ENCODE measurements at places on chromosomes 6 and 20.

- H3K36me3 ChIP-seq, result no peaks in the 10 kb centered on the region
- no peak overlapping the region for H3K27ac ChIP-seq
- no peaks in the 10 kb centered on the region for H3K4me1 ChIP-seq
- no peaks in the 10 kb centered on the region for H3K27me3 ChIP-seq
- no peak overlapping the region for H3K4me3 ChIP-seq
- DNase-seq, result no peak
These were observed 96.2 kb upstream of the RSPO3 start for GRCh38 chr6:127022302-127022701.

GRCh38 chr6:158715330-158716311 lies 65.8 kb downstream of the SYTL3 start:
- peaks cover 67% of the 10 kb centered on the region for H3K4me1 ChIP-seq
- H3K27ac ChIP-seq, result peak overlapping the region; percentile 95
- no peak overlapping the region for H3K4me3 ChIP-seq
- H3K36me3 ChIP-seq, result peaks cover 26% of the 10 kb centered on the region
- no peak for DNase-seq

- H3K27me3 ChIP-seq, result no peaks in the 10 kb centered on the region
- H3K27ac ChIP-seq, result no peak overlapping the region
- H3K4me1 ChIP-seq, result peaks cover 3% of the 10 kb centered on the region
- H3K36me3 ChIP-seq, result peaks cover 5% of the 10 kb centered on the region
- DNase-seq, result no peak
- H3K4me3 ChIP-seq, result no peak overlapping the region
These were observed 28.5 kb upstream of the ERVFRD-1 start for GRCh38 chr6:11140056-11140455.

GRCh38 chr6:43953794-43954310 lies 173.4 kb downstream of the MRPL14 start:
- DNase-seq, result no peak
- no peaks in the 10 kb centered on the region for H3K4me1 ChIP-seq
- no peak overlapping the region for H3K27ac ChIP-seq

DNA sequence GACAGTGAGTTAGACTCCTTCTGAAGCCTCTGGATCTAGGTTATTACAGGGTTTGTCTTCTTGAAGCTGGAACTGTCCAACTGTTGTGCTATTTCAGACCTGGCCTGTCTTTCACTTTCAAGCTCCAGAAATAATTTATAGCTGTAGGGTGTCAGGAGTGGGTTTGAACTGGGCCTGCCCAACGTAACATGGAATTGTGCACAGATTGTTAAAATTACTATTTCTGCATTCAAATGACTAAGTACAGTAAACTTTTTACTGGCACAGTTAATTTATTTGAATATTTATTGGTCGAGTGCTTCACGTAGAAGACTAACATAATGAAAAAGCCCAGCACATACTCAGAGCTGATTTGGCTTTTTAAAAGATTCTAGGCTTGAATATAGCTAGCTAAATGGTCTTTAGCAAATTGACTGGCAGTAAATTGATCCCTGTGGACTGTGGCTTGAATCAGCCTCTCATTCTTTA lies 74.3 kb downstream of the ARID1B start:
- H3K4me3 ChIP-seq, result no peak overlapping the region
- no peak for DNase-seq
- H3K36me3 ChIP-seq, result no peaks in the 10 kb centered on the region
- peaks cover 33% of the 10 kb centered on the region for H3K4me1 ChIP-seq

DNA sequence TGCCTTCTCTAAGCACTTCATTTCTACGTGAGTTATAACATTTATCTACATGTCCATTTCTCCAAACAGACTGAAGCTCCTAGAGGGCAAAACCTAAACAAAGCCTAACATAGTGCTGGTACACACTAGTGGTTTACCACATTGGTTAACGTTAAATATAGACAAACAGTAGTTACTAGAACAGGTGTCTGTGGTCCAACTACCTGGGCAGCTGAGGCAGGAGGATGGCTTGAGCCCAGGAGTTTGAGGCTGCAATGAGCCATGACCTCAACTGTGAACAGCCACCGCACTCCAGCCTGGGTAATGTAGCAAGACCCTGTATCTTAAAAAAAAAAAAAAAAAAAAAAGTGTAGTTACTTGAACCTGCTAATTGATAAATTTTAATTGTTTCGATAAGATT lies 26.5 kb downstream of the PTPRK start:
- no peaks in the 10 kb centered on the region for H3K27me3 ChIP-seq
- no peak for DNase-seq
- H3K4me3 ChIP-seq, result no peak overlapping the region
- no peaks in the 10 kb centered on the region for H3K4me1 ChIP-seq

GRCh38 chr6:15936503-15936902 lies 192.4 kb upstream of the MYLIP start:
- H3K27me3 ChIP-seq, result no peaks in the 10 kb centered on the region
- H3K4me1 ChIP-seq, result no peaks in the 10 kb centered on the region
- no peak overlapping the region for H3K4me3 ChIP-seq
- no peak overlapping the region for H3K27ac ChIP-seq

- no peak for DNase-seq
- H3K4me1 ChIP-seq, result no peaks in the 10 kb centered on the region
- H3K27me3 ChIP-seq, result no peaks in the 10 kb centered on the region
- H3K36me3 ChIP-seq, result no peaks in the 10 kb centered on the region
- H3K27ac ChIP-seq, result no peak overlapping the region
- H3K4me3 ChIP-seq, result no peak overlapping the region
These were observed 66.2 kb downstream of the GMDS start for GRCh38 chr6:2179241-2179640.

DNA sequence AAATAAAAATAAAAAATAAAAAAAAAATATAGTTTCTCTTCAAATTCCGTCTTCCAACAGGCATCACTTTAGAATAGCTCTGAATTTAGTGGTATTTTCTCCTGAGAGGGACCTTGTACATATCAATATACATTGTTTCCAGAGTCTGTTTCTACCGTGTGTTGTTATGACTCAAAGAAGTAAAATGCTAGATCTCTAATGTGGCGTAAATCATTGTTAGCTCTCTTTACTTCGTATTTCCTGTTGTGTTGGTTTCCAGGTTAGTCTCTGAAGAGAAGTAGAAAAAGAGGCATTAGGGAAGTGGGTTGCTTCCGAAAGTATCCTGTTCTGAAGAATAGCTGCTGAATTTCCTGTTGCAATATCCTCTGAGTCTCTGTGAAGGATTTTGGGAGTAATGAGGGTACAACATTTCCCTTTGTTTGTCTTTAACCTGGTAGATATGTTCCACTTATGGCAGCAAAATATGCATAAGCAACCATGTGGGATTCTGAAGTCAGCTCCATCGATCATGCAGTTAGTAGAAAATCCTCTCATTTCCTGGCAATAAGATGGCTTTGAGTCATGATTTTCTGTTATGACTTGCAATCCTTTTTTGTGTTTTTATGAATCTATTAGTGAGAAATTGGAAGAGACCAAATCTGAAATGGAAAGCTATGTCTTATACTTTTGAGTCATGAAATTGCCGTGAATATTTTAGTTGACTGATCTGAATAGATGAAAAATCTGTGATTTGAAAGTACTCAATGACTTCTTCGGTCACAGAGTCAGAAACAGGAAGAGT lies 42.0 kb upstream of the MCHR2 start:
- H3K27me3 ChIP-seq, result no peaks in the 10 kb centered on the region
- H3K4me3 ChIP-seq, result no peak overlapping the region
- no peaks in the 10 kb centered on the region for H3K36me3 ChIP-seq
- H3K4me1 ChIP-seq, result no peaks in the 10 kb centered on the region

- peak; percentile 45 for DNase-seq
- H3K27ac ChIP-seq, result peak overlapping the region; percentile 98
- no peaks in the 10 kb centered on the region for H3K27me3 ChIP-seq
These were observed 942 bp downstream of the ACAT2 start for GRCh38 chr6:159762681-159763293.

GRCh38 chr6:1760876-1761275 lies 151.2 kb downstream of the FOXC1 start:
- H3K4me1 ChIP-seq, result no peaks in the 10 kb centered on the region
- DNase-seq, result no peak
- no peaks in the 10 kb centered on the region for H3K36me3 ChIP-seq
- no peak overlapping the region for H3K4me3 ChIP-seq
- no peak overlapping the region for H3K27ac ChIP-seq
- peaks cover 3% of the 10 kb centered on the region for H3K27me3 ChIP-seq

GRCh38 chr20:32516583-32517517 lies 68.3 kb downstream of the NOL4L start:
- DNase-seq, result no peak
- H3K4me1 ChIP-seq, result peaks cover 40% of the 10 kb centered on the region
- H3K4me3 ChIP-seq, result no peak overlapping the region

GRCh38 chr20:56004611-56005388 lies 519 bp downstream of the CBLN4 start:
- no peaks in the 10 kb centered on the region for H3K36me3 ChIP-seq
- H3K4me3 ChIP-seq, result no peak overlapping the region
- no peaks in the 10 kb centered on the region for H3K4me1 ChIP-seq
- H3K27ac ChIP-seq, result no peak overlapping the region
- no peak for DNase-seq

- no peak overlapping the region for H3K4me3 ChIP-seq
- no peak for DNase-seq
These were observed 184.2 kb downstream of the PHF3 start for GRCh38 chr6:63819831-63820230.

- no peaks in the 10 kb centered on the region for H3K4me1 ChIP-seq
- H3K27me3 ChIP-seq, result no peaks in the 10 kb centered on the region
- H3K27ac ChIP-seq, result peak overlapping the region; percentile 6
- DNase-seq, result no peak
- H3K4me3 ChIP-seq, result no peak overlapping the region
These were observed 490.9 kb upstream of the JARID2 start for GRCh38 chr6:14754751-14755513.

- no peak for DNase-seq
- H3K4me1 ChIP-seq, result no peaks in the 10 kb centered on the region
- no peaks in the 10 kb centered on the region for H3K36me3 ChIP-seq
- H3K27me3 ChIP-seq, result no peaks in the 10 kb centered on the region
- no peak overlapping the region for H3K4me3 ChIP-seq
These were observed 269.5 kb downstream of the PLCB1 start for GRCh38 chr20:8401556-8401955.

- no peaks in the 10 kb centered on the region for H3K27me3 ChIP-seq
- no peaks in the 10 kb centered on the region for H3K36me3 ChIP-seq
These were observed 82.2 kb downstream of the RIN2 start for GRCh38 chr20:19840111-19840710.

GRCh38 chr6:135657207-135657606 lies 159.7 kb upstream of the AHI1 start:
- H3K27me3 ChIP-seq, result no peaks in the 10 kb centered on the region
- no peak overlapping the region for H3K4me3 ChIP-seq
- no peak for DNase-seq

- peaks cover 26% of the 10 kb centered on the region for H3K36me3 ChIP-seq
- H3K27me3 ChIP-seq, result no peaks in the 10 kb centered on the region
- H3K4me1 ChIP-seq, result peaks cover 63% of the 10 kb centered on the region
These were observed at the start of gene LIME1 for GRCh38 chr20:63735859-63736718. TSS of gene LIME1 (plus strand) at chr20:63736664. CDS start at chr20:63737550, 886 bp downstream.

- H3K27ac ChIP-seq, result no peak overlapping the region
- DNase-seq, result no peak
- no peaks in the 10 kb centered on the region for H3K4me1 ChIP-seq
- H3K4me3 ChIP-seq, result no peak overlapping the region
These were observed 935.1 kb upstream of the SLC35B3 start for GRCh38 chr6:9370480-9370879.

- no peaks in the 10 kb centered on the region for H3K27me3 ChIP-seq
- no peak overlapping the region for H3K27ac ChIP-seq
- DNase-seq, result no peak
- H3K4me3 ChIP-seq, result no peak overlapping the region
- no peaks in the 10 kb centered on the region for H3K36me3 ChIP-seq
These were observed 156.6 kb downstream of the UNC5CL start for GRCh38 chr6:40882323-40882997.

- no peak for DNase-seq
- no peaks in the 10 kb centered on the region for H3K4me1 ChIP-seq
- H3K36me3 ChIP-seq, result no peaks in the 10 kb centered on the region
- H3K27me3 ChIP-seq, result no peaks in the 10 kb centered on the region
These were observed 44.1 kb upstream of the EDN1 start for GRCh38 chr6:12245763-12246718.

DNA sequence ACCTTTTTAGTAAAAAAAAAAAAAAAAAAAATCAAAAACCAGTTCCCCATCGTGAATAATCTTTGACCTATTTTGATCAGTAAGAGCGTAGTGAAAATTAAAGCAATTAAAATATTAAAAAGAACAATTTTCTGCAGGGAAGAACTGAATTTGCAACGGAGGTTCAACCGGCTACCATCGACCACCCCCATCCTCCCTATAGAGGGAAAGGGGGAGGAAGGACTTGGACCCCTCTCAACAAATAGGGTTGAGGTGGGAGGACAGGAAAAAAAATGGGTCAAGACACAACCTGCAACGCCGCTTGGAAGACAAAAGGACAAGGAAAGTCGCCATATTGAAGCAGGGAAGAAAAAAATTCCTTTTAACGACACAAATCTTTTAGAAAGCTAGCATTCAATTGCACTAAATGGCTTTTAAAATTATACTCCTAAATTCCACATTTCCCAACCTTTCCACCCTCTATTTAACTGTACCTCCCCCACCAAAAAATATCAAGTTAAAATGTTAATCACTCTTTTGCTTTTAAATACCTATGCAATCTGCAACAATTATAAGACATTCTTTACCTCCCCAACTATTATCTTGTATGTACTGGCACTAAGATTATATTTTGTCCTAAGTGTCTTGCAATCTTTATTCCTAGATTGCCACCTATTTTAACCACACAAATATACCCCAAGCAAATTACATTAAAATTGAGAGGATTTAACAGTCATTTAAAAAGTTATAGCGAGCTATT lies 1.7 kb downstream of the PPP1R10 start:
- DNase-seq, result peak; percentile 34
- H3K36me3 ChIP-seq, result peaks cover 25% of the 10 kb centered on the region
- peak overlapping the region; percentile 73 for H3K4me3 ChIP-seq
- H3K27me3 ChIP-seq, result no peaks in the 10 kb centered on the region

- H3K4me3 ChIP-seq, result no peak overlapping the region
- DNase-seq, result no peak
- H3K4me1 ChIP-seq, result peaks cover 14% of the 10 kb centered on the region
- no peaks in the 10 kb centered on the region for H3K27me3 ChIP-seq
- H3K36me3 ChIP-seq, result no peaks in the 10 kb centered on the region
These were observed 3.9 kb upstream of the CNPY3 start for GRCh38 chr6:42925248-42925857.

GRCh38 chr6:9515633-9516606 lies 899.0 kb downstream of the TFAP2A start:
- no peaks in the 10 kb centered on the region for H3K27me3 ChIP-seq
- H3K4me1 ChIP-seq, result no peaks in the 10 kb centered on the region
- H3K4me3 ChIP-seq, result no peak overlapping the region

DNA sequence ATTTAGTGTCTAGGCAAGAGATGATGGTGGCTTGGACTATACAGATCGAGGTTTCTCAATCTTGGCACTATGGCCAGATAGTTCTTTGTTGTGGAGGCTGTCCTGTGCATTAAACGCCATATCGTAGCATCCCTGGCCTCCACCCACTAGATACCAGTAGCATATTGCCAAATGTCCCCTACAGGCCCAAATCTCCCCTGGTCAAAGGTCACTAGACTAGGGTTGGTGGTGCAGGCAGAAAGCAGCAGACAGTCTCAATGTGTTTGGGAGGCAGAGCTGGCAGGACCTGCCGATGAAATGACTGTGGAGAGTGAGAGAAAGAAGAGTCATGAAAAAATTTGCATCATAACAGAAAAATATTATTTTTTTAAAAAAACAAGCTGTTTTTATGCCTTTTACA lies 63.0 kb downstream of the TRAM2 start:
- H3K4me1 ChIP-seq, result no peaks in the 10 kb centered on the region
- peaks cover 32% of the 10 kb centered on the region for H3K36me3 ChIP-seq
- no peak overlapping the region for H3K27ac ChIP-seq
- no peak overlapping the region for H3K4me3 ChIP-seq
- H3K27me3 ChIP-seq, result no peaks in the 10 kb centered on the region
- no peak for DNase-seq

- H3K27me3 ChIP-seq, result no peaks in the 10 kb centered on the region
- H3K36me3 ChIP-seq, result no peaks in the 10 kb centered on the region
- H3K4me1 ChIP-seq, result no peaks in the 10 kb centered on the region
- DNase-seq, result no peak
- H3K27ac ChIP-seq, result no peak overlapping the region
These were observed 20.8 kb upstream of the STX11 start for GRCh38 chr6:144129469-144129868.
